Right hindlimb (tissue), 1 donor: ENCODE measurements at places on chromosomes 4 and X.
A peak's percentile ranks its signal among the peaks of the same experiment; 100 is the strongest.

GRCh38 chrX:102650903-102651241, 411 bp upstream of the GPRASP1 start:
- no peak for DNase-seq

- peak; percentile 50 for DNase-seq
These were observed 69.1 kb downstream of the PSAPL1 start for GRCh38 chr4:7365462-7366179.

DNA sequence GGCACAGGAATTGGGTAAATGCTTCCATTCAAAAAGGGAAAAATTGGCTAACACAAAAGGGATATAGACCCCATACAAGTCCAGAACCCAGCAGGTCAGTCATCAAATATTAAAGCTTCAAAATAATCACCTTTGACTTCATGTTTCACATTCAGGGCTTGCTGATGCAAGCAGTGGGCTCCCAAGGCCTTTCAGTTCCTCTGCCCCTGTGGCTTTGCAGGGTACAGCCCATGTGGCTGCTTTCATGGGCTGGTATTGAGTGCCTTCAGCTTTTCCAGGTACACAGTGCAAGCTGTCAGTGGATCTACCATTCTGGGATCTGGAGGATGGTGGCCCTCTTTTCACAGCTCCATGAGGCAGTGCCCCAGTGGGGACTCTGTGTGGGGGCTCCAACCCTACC, 253.0 kb downstream of the TECRL start:
- no peak for DNase-seq

GRCh38 chrX:121479406-121479805, 432.0 kb downstream of the GLUD2 start:
- no peak for DNase-seq

GRCh38 chr4:22014222-22014741, 65.7 kb upstream of the KCNIP4 start:
- DNase-seq: no peak

- DNase-seq: no peak
These were observed 25.4 kb upstream of the SLAIN2 start for GRCh38 chr4:48315728-48316630.

GRCh38 chr4:180840142-180840541, 1403.1 kb upstream of the TENM3 start:
- no peak for DNase-seq

DNA sequence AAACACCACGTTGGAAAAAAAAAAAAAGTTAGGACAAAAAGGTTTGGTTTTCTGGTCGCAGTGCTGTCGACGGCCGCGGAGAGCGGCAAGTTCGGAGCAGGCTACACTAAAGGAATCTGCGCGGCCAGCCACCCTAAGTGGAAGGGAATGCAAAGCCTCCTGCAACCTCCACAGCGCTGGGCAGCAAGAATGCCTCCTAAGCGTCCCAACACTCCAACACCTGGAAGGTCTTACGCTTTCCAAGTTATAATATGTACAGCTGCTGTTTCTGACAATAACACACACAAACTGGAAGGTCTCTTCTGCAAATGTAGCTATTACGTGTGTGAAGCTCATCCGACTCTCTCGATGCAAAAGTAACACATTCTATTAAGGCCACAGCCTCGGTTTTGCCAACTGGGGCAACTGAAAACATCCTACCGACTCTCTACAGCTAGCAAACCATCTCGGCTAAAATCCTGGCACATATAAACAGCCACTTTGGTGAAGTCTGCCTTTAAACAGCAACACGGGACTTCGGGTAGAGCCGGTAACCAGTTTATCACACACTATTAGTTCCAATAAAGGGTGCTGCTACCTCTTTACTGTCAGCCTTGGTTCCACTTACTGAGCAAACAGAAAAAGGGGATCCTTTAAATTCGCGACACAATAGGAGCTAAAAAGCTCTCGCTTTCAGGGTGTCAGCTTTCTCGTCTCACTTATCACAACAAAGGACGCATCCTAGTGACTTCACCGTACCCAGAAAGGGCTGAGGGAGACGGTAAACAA, 895 bp downstream of the SMIM14 start:
- peak; percentile 66 for DNase-seq

GRCh38 chrX:41718481-41719235, 5.3 kb upstream of the GPR82 start:
- no peak for DNase-seq

GRCh38 chrX:109264878-109265277, 217.0 kb downstream of the GUCY2F start:
- no peak for DNase-seq

GRCh38 chr4:6875431-6875831, 34.2 kb upstream of the TBC1D14 start:
- peak; percentile 62 for DNase-seq

- peak; percentile 39 for DNase-seq
These were observed 80.8 kb upstream of the IQCM start for GRCh38 chr4:149896432-149896831.

- no peak for DNase-seq
These were observed 589.5 kb upstream of the LCORL start for GRCh38 chr4:18611026-18611425.

DNA sequence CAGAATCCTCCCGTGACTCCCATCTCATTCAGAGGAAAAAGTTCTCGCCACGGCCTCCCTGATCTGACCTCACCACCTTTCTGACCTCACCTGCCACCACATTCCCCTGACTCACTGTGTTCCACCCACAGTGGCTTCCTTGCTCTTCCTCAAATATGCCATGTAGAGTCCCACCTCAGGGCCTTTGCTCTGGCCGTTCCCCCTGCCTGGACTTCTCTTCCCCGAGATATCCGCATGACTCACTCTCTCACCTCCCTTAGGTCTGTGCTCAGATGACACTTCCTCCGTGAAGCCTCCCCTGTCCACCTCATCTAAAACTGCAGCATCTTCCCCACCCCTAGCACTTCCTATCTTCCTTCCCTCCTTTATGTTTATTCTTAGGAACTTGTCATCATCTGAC, 7.2 kb upstream of the TSPYL2 start:
- DNase-seq: no peak
